Chondrocyte (in vitro differentiated cells): ENCODE measurements at places on chromosomes 4 and X. TPM values are rescaled to one million over a fixed set of nuclear protein-coding genes. Genes with fewer than 3 reads are reported as not detected.

DNA sequence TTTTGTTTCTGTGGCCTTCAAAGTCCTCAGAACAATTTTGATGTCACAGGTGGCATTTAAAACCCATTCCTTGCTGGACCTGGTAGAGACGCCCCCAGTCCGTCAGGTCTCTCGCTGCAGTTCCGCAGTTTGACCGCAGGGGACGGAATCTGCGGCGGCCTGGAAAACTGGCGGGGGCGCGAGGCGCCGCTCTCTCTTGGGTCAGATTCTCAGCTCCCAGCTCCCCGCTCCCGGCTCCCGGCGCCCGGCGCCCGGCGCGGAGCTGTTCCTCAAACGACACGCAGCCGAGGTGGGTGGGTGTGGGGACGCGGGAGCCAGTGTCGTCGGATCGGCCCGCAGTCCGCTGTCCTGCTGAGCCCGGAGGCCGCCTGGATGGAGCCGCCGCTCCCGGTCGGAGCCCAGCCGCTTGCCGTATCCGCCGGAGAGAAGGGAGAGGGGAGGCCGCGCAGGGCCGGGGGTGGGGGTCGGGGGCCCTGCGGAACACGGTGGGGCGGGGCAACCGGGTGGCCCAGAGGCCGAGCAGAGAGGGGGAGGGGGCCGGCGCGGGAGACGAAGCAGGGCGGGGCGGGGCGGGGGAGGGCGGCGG, at the start of gene OCRL:
Gene OCRL, plus strand, starts transcription at position 192 of the 586 bp plus-strand sequence. Its CDS starts 181 bp downstream, at position 373.
- peaks cover 19% of the 10 kb centered on the region for H3K4me1 ChIP-seq
- H3K4me3 ChIP-seq = peak within 1 kb of the TSS; percentile 76
- peak; percentile 94 for DNase-seq

DDX60 gene
- 4.2 to 7.1 TPM (median 5.9 TPM) in 3 replicates for total RNA-seq

GRCh38 chrX:101442085-101442484, 34.1 kb downstream of the HNRNPH2 start:
- no peaks in the 10 kb centered on the region for H3K27me3 ChIP-seq
- no peak for DNase-seq
- no peak overlapping the region for H3K4me3 ChIP-seq
- H3K4me1 ChIP-seq = no peaks in the 10 kb centered on the region
- no peak overlapping the region for H3K27ac ChIP-seq

GRCh38 chr4:87451537-87451936, 29.2 kb downstream of the NUDT9 start:
- H3K27me3 ChIP-seq = no peaks in the 10 kb centered on the region
- DNase-seq = no peak
- H3K27ac ChIP-seq = no peak overlapping the region
- no peak overlapping the region for H3K4me3 ChIP-seq
- peaks cover 11% of the 10 kb centered on the region for H3K36me3 ChIP-seq

CLGN gene
- total RNA-seq = 0.41 to 0.89 TPM (median 0.60 TPM) in 3 replicates
